ENCODE measurements at places on chromosomes 12 and 14. TPM values are rescaled to one million over a fixed set of nuclear protein-coding genes. Genes with fewer than 3 reads are reported as not detected.

DNA sequence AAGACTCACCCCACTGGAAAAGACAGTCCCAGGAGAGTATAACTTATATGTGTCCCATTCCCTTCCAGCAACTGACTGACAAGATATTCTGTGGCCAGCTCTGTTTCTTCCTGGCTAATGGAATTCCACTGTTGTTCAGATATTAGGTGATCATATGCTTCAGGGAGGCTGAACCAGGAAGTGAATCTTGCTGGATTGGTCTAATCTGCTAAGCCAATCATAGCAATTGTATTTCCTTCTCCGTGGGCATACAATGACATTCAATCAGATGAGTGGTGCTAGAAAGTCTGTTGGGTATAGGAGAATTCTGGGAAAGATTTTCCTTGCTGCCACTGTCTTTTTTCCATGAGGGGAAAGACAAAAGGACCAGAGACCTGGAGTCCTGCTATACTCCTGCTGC lies 12.1 kb downstream of the PYGL start:
- peaks cover 11% of the 10 kb centered on the region for H3K4me1 ChIP-seq
- H3K27ac ChIP-seq = no peak overlapping the region
- no peak overlapping the region for H3K4me3 ChIP-seq
- H3K27me3 ChIP-seq = no peaks in the 10 kb centered on the region
- H3K36me3 ChIP-seq = peaks cover 48% of the 10 kb centered on the region

DNA sequence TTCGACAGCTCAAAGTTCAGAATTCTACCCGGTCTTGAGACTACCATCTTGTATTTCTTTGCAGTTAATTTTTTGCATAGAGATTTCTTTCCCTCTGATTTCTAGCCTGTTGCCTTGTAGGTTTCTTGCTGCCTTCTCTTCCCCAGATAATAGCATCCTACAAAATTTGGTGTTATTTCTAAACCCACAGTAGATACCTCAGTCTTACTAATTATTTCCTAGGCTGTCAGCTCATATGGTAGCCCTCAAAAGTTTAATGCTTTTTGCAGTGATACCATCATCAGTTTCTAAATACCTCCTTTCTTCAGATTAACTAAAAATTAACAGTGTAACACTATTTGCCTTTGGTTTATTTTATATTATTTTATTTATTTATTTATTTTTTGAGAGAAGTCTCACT lies 61.9 kb upstream of the TMPO start:
- H3K27me3 ChIP-seq = peaks cover 2% of the 10 kb centered on the region
- DNase-seq = no peak
- H3K36me3 ChIP-seq = no peaks in the 10 kb centered on the region
- no peaks in the 10 kb centered on the region for H3K4me1 ChIP-seq

DNA sequence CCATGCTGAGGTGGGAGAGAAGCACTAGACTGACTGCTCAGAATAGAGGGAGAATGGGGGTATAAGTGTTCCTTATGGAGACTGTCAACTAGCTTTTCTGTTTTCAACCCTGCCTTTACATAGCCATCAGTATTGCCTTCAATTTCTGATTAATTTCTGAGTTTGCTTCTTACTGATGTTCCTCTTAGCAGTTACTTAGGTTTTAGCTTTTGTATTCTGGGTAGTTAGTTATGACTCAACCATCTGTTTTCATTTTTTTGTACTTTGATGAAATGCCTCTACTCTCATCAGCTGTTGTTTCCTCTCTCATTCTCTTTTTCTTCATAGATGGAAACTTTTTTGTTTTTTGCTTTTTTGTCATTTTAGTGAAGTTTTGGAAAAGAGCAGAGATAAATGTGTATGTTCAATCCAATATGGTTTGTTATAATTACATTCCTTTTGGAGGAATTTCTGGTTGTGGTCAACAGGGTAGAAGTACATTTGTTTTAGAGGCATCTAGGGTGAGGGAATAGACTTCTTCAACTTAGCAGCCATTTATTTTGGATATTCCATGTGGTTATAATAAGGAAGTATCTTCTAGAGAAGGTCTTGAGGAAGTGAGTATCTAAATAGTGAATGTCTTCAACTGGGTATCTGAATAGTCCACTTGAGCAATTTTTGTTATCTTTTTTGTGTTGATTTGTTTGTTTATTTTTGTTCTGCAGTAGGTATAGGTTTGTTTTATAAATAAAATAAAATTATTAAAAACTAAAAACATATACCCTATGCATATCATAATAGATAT lies 29.6 kb downstream of the PMCH start:
- H3K27me3 ChIP-seq = no peaks in the 10 kb centered on the region
- no peak for DNase-seq
- H3K27ac ChIP-seq = no peak overlapping the region

Gene RBP5
- total RNA-seq = not detected
